CMK (cell line): ENCODE measurements at places on chromosomes 5 and 9.

GRCh38 chr5:35859101-35859661 lies 2.5 kb downstream of the IL7R start:
- DNase-seq = no peak

DNA sequence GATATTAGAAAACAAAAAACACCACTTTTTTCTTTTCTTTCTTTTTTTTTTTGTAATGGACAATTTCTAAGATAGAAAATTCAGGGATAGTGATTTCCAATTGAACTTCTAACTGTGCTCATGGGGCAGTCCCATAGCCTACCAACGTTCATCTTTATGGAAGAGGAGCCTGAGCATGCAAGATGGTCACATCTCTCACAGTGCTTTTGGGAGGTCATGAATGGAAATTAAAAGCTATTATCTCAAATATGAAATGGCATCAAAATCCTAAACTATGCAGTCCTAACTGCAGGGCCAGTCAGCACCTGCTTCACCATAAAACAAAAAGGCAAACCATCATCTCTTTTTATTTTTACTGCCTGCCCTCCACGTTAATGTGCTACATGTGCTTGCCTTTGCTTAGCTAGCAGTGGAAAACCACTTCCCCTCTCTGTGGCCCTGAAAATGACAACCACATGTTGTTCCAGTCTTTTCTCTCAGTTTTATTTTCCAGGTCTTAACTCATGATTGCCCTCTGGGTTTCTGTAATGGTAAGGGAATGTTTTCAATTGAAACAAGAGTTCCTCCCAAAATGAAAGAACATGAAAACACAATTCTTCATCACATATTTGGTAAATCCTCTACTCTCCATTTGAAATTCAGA lies 16.7 kb downstream of the IFNB1 start:
- no peak for DNase-seq

- DNase-seq = no peak
These were observed 9.4 kb upstream of the ANGPTL2 start for GRCh38 chr9:127131871-127132270.

DNA sequence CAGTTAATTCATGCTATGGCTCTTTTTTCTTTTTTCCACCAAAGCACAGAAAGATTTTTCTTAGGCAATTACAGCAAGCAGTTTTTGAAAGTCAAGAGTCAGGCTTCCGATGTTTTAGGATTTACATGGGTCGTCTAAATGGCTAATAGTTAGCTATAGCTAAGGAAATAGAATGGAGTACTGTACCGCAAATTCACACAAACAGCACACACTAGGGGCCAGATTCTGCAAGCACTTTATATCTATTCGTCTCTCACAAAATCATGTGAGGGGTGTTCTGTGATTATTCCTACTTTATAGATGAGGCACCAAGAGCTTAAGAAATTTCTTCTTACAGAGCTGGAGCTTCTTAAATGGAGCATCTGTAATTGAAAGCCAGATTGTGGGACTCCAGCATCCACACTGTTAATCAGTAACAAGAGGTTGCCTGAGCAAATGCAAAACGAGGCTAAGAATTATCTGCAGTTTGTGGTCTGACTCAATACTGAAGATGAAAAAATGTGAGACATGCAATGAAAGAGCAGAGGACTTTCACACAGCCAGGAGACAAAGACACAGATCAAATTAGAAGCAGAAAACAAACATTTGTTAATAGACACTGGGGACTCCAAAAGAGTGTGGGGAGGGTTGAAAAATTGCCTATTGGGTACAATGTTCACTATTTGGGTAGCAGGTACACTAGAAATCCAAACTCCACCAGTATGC lies 62.7 kb upstream of the CTXN3 start:
- DNase-seq = no peak

DNA sequence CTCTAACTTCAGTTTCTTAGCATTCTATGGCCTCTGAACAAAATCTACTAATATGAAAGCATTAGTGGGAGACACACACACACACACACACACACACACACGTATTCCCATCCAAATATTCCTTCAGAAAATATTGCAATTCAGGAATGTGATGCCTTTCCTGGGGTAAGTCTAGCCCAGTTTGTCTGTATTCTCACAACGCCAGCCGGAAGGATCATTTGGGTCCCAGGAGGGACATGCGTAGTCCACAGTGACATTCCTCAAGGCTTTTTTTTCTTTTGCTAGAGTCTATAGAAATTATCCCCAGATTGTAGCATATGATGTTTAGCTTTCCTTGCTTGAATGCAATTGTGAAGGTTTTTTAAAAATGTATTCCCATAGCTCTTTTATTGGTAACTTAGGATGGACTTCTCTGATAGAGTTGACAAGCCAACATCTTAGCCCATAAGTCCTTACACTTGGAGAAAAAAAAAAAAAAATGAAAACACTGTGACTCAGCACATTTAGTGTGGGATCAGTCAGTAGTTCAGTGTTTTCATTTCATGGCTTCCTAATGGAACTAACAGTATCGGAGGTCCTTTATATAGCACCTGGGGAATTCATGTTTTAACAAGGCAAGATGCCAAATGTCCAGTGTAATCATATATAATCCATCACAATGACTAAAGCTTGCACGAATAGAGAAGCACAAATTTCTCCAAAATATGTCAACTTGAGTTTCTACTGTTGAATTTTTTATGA lies 316.5 kb downstream of the DIRAS2 start:
- no peak for DNase-seq

GRCh38 chr9:85717220-85717619 lies 24.5 kb downstream of the AGTPBP1 start:
- DNase-seq = no peak

- no peak for DNase-seq
These were observed 107.8 kb upstream of the PRLR start for GRCh38 chr5:35338157-35338453.

DNA sequence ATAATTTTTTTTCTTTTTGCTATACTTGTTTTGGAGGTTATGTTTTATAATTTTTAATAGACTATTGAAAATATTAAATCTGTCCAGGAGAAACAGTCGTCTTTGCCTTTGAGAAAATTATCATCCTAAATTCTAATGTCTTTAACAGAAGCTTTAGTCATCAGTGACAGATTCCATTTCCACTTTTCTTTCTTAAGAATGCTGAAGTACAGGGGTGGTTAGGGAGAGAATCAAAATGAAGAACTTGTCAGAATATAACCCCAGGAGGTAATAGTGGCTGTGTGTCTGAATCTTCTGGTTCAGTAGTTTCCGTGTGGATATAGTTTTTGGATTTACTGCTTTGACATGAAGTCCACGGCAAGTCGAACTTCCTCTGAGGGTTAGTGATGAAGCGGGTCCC lies 111.8 kb downstream of the DAPK1 start:
- no peak for DNase-seq

DNA sequence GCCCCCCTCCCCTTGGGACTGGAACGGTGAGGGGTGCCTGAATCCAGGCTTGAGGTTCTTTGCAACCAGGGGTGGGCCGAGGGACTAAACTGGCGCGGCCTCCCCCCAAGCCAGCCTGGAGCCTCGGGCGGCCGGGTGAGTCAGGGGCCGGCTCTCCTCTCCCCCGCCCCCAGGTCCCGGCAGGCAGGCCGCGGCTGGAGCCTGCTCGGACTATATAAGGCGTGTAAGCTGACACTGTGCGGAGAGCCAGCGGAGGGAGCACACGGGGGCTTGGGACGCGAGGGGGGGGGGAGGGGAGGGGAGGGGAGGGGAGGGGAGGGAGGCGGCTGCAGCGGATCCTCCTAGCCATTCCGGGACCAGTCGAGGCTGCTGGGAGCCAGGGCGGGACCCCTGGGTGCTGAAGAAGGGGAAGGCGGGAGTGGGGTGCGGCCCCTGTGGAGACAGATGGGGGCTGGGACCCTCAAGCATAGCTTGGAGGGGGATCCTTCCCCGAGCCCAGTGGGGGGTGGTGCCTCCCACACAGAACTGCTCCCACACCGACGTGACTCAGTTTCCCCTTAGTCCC lies 595 bp downstream of the PDLIM7 start:
- DNase-seq = no peak

GRCh38 chr5:178769617-178770260 lies 39.3 kb upstream of the ZNF354A start:
- no peak for DNase-seq

- DNase-seq = no peak
These were observed 87.5 kb downstream of the SECISBP2 start for GRCh38 chr9:89405826-89406225.

DNA sequence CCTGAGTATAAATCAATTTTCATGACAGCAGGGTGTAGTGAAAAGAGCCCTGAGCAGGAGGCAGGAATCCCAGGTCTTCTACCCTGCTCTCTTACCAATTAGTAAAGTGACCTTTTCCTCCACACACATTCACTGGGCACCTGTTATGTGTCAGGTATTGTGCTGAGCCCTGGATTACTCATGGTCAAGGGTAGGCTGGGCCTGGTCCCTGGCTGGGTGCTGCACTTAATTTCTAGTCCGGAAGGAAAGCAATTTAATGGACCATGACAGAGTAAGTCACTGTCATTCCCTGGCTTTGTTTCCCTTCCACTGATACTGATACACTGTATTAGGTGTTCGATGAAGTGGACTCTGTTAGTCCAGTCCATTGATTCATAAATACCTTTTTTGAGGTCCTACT lies 29.1 kb upstream of the BRINP1 start:
- DNase-seq = no peak

GRCh38 chr5:68459093-68459809 lies 243.7 kb downstream of the PIK3R1 start:
- DNase-seq = no peak

DNA sequence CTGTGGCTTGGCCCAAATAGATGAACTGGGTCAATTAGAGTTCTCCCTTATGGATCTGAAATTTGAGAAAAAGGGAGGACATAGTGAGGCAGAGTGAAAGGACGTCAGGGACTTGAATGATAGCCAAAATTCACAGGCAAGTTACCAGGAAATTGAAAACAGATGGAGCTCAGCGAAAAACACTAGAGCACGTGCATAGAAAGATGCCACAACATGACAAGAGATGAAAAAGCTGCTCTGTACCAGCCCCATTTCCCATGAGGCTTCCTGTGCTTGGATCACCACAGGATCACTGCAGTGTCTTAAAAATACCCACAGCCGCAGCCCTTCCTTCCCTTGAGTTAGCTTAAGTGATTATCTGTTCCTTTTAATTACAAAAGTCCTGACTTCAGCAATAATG lies 39.0 kb upstream of the HOMER1 start:
- DNase-seq = peak; percentile 5

GRCh38 chr5:108581026-108581425 lies 166.7 kb upstream of the FER start:
- no peak for DNase-seq

DNA sequence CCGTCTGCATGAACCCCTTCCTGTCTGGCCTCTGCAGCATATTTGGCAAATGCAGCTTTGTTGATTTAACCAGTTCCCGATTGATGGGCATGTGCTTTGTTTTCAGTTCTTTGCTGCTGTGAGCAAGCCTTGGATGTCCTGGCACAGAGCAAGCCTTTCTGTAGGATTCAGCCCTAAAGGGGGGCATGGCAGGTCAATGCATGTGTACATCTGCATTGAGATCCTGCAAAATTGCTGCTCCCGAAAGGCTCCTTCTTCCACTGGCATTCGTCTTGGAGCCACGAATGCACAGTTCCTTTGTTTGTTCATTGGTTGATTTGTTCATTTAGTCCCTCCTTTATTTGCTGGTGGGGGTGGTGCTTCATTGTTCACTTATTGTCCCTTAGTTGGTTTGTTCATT lies 34.8 kb downstream of the COL5A1 start:
- no peak for DNase-seq

- no peak for DNase-seq
These were observed 18.8 kb upstream of the TEK start for GRCh38 chr9:27090231-27090630.

DNA sequence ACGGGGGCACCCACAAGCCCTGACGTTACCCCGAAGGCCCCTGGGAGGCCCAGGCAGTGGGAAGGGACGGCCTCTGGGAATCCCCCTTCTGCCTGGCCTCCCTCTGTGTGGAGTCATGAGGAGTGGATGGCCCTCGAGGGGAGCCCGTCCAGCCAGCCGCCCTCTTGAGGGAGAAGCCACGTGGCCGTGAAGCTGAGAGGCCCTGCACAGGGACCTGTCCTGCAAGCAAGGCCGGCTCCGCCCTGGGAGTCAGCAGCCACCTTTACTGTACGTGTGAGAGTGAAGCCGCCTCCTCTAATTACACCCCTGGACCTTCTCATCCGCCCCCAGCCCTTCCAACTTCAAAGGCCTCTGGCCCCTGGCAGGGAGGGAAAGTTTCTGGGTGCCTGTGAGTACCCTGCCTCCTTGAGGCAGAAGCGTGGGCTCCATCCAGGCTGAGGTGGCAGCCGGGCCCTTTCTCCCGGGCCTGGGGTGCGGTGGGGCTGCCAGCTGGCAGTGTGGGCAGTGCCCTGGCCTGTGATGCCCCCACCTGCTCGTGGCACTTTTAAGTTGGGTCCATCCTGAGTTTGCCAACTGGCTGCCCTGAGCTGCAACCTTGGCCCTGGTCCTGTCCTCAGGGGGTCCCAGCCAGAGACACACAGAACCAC lies 55.9 kb upstream of the EGFL7 start:
- no peak for DNase-seq

DNA sequence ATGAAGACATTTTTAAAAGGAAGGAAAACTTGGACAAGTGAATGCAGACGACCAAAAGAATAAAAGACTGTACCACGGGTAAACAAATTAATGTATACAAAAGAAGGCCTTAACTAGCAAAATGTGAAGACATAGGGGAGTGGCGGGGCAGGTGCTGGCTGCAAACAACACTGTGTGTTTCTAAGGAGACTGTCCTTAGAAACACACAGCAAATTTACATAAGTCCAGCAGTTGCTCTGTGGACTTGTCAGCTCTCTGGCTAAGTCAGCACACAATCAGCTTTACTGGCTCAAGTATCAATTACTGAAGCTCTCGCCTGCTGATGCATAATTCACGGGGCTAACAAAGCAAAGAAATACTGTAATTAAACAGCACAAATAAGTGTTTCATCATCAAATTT lies 24.8 kb downstream of the PTBP3 start:
- DNase-seq = no peak

DNA sequence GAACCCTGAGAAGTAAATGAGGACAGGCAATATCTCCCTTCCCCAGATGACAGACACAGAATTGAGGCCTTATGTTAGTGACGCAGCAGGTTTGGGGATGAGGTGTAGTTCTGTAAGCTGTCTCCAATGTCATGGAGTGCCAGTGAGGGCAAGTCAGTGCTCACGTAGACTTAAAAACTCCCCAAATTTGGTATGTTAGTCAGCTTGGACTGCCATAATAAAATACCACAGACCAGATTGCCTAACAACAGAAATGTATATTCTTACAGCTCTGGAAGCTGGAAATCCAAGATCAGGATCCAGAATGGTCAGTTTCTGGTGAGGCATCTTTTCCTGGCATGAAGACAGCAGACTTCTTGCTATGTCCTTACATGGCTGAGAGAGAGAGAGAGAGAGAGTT lies 14.9 kb downstream of the FOXI1 start:
- no peak for DNase-seq
